ENCODE measurements at places on chromosomes 4 and X.

DNA sequence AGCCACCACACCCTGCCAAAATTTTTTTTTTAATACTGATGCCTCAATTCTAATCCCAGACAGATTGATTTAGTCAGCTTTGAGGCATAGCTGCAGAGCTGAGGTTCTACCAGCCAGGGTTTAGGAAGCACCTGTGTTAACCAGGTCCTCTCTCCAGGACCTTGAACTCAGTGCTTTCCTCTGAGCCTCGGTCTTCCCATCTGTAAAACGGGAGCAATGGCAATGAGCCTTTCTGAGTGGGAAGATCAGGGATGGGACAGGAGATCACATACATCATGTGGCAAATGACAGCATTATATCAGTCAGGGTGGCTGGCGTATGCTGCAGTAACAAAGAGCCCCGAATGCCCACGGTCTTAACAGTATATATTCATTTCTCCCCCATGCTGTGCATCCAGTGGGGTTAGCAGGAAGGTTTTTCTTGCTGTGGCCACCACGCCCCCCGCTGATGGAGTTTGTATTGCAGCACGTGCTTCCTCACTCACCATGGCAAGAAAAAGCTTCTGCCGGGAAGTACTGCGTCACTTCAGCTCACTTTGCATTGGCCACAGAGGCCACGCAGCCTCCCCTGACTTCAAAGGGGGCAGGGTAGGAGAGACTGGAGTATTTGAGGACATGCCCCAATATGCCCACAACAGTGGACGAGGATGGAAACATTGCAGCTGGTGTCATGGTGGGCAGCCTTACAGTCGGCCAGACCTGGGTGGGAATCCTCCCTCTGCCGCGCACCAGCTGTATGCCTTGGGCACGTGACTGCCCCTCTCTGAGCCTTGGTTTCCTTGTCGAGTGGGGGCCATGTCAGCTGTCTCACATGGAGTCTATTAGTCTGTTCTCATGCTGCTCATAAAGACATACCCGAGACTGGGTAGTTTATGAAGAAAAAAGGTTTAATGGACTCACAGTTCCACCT, 24.1 kb upstream of the MRFAP1 start:
- no peak for DNase-seq

DNA sequence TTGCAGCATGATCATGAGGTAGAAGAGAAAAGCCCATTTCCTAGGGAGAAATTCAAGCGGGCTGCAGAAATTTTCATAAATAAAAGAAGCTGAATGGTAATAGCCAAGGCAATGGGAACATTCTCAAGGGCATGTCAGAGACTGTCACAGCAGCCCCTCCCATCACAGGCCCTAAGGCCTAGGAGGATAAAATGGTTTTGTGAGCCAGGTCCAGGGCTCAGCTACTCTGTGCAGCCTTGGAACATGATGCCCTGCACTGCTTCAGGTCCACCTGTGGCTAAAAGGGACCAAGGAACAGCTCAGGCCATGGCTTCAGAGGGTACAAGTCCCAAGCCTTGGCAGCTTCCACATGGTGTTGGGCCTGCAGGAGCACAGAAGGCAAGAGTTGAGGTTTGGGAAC, 93.3 kb downstream of the DACH2 start:
- DNase-seq = no peak

- no peak for DNase-seq
Measured at GRCh38 chrX:133633162-133633561, 217.9 kb upstream of the GPC4 start.

DNA sequence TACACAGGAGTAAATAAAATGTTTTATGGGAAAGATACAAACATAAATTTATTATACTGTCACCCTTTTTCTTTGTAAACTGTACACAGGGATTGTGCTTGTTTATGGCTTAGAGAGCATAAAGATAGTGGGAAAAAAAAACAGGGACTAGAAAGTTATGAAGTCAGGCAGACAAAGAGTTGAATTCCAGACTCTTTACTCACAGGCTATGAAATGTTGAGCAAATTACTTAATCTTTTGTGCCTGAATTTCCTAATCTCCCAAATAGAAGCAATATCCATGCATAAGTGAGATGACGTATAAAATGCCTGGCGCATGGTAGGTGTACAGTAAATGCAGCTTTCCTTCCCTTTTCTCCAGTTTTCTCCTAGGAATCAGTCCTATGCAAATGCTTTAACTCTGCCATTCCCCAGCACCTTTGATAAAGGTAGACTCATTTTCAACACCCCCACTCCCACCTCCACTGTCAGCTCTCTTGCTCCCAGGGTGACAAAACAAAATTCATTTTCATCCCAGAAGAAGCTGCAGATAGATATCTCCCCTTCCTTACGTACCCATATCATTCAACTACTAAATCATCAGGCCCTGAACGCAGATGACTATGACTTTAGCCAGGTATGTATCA, 44.5 kb upstream of the BTC start:
- no peak for DNase-seq

- DNase-seq = no peak
Measured at GRCh38 chr4:171924746-171925376, 111.7 kb downstream of the GALNTL6 start.

DNA sequence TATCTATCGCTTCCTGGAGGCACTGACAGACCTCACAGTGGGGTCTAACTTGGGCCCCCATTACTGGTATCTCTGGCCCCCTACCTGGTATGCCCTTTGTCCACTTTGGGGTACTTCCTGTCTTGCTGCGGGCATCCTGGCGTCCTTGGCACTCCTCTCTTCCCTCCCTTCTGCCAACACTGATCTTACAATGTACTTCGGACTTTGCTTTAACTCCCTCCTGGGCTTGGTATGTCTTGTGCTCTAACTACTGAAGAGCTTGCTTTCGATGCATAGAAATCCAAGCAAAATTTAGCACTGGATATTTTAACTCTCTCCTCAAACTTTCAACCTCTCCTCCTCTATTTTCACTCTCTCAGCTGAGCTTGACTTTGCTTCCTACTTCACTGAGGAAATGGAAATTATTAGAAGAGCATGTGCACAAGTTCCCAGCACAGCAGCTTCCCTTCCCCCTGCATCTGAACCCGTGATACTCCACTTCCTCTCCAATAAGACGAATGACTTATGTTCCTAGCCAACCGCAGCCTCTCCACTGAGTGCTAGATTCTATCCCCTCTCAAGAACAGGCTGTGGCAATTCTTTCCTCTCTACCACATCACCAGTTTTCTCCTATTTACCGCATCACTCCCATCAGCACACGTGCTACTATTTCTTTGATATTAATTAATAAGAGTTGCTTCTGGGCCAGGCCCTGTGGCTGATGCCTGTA, 52.9 kb downstream of the SUPT20HL2 start:
- no peak for DNase-seq

GRCh38 chr4:2811830-2812611, 19.1 kb downstream of the SH3BP2 start:
- no peak for DNase-seq

- DNase-seq = no peak
Measured at GRCh38 chr4:149120331-149121022, 678.3 kb upstream of the NR3C2 start.

DNA sequence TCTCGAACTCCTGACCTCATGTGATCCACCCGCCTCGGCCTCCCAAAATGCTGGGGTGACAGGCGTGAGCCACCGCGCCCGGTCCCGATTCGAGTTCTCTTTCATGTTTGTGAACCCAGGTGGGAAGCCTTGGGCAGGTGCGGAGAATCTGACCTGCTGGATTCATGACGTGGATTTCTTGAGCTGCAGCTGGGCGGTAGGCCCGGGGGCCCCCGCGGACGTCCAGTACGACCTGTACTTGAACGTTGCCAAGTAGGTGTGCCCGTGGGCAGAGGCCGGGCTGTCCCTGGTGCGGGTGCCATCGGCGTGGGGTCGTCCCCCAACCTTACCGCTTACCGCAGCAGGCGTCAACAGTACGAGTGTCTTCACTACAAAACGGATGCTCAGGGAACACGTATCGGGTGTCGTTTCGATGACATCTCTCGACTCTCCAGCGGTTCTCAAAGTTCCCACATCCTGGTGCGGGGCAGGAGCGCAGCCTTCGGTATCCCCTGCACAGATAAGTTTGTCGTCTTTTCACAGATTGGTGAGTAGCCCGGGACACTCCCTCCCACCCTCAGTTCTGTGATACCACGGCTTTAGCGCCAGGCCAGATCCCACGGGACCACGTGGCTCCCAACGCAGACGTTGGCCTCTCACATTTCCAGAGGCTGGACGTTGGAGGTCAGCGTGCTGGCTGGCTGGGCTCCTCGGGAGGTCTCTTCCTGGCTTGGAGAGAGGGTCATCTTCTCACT, 15.6 kb downstream of the IL3RA start:
- no peak for DNase-seq

- no peak for DNase-seq
Measured at GRCh38 chr4:31236020-31236638, 516.0 kb downstream of the PCDH7 start.

DNA sequence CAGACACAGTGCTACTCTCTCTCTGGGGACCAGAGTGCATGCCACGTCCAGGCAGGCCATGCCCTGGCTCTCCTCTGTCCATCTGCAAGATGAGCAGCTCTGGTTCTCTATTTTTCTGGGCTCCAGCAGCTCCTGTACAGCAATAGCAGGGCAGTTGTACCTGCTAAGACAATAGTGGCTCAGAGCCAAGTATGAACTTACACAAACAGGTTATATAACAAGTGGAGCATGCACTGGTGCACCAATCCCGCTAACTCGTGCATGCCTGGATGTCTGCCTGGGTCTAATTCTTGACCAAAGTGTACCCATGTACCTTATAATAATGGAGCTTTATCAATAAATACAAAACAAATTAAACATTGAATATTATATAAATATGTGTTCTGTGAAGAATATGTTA, 392.3 kb downstream of the CENPC start:
- DNase-seq = no peak

DNA sequence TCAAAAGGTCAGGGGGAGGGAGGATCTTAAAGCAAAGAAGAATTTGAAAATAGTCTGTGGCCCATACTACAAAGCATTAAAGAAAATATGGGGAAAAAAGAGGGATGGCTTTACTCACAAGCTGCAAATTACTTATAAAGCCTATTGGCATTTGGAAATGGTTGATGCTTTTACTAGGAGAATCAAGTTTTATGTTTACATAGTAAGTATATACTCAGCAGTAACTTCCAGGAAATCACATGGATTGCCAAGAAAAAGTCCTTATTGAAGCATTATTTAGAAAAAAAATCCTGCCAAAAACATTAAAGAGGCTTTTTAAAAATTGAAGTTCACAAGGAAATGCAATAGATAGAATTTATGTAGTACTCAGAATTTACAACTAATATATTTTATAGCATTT, 8.4 kb upstream of the SH3RF1 start:
- no peak for DNase-seq

DNA sequence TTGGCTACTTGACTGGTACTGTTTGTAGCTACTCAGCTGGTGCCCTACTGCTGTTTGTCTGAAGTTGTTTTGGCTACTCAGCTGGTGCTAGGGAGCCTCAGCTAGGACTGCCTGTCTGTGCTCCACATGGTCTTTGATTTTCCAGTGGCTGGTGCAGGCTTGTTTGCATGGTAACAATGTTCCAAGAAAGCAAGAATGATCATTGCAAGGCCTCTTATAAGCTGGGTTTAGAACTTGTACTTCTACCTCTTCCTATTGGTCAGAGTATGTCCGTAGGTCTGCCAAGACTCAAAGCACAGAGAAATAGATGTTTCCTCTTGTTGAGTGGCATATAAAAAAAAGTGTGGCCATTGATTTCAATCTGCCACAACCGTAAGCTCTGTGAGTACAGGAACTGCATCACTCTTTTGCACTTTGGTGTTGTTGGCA, 17.6 kb downstream of the NFKB1 start:
- DNase-seq = no peak

- no peak for DNase-seq
Measured at GRCh38 chr4:122657553-122657952, 36.7 kb upstream of the IL21 start.

DNA sequence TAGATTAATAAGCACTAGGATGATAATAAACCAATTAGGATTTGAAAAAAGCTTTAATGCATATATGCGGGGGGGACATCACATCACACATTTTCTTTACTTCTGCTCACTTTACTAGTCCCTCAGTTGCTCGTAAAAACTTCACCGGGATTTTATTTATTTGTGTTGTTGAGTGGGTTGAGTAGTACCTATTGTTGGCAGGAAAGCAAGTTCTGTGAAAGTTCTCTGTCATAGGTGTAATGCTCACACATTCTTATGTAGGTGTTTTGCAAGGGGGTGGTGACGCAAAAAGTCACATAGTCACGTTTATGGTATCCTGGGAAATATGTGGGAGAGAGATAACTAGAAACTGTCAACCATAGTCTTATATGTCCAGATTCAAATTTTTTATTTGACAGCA, 65.3 kb downstream of the PDLIM5 start:
- no peak for DNase-seq

DNA sequence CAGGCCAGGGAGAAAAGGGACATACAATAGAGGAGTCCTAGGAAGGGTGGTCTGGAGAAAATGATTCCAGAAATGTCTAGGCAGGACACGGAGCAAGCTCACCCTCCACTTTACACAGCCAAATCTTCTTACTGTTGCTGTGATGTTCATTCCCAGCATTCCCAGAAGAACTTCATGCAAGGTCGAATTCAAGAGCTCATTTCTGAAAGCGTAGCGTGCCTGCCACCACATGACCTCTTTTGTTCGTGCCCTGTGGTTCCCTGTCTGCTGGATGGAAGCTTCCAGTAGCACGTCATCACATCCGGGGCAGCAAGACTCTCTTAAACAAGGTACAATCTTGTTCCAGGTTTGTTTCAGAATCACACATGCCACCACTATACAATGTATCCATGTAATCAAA, 57.8 kb downstream of the FAM184B start:
- DNase-seq = no peak

DNA sequence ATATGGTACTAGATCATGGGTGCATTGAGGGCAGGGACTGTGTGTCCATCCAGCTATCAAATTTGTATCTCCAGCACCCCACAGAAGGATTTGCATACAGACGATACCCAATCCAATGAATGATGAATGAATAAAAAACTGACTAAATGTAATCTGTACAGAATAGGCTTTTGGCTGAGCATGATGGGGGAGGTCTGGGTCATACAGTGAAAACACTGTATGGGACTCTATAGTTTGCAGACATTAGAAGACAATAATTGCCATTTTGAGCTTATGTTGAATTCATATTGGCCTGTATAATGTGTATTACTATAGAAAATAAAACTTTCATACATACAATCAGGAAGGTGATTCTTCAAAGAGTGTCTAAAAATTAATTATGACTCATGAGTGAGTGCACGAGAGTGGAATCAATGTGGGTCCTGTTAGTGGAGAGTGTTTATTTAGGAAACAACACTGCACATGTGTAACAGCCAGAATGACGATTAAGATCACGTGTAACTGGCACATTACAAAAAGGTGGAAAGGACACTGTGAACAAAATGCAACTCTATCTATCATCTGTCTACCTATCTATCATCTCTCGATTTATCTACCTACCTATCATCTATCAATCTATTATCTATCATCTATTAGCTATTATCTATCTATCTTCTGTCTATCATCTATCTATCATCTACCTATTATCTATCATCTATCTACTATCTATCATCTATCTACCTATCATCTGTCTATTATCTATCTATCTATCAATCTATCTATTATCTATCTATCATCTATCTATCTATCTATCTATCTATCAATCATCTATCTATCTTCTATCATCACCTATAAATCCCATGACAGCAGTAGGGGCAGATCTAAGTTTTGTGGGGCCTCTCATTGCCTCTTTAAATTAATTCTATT, 201.3 kb downstream of the PTTG2 start:
- DNase-seq = no peak
